ENCODE measurements at places on chromosomes 5 and 9. TPM values are rescaled to one million over a fixed set of nuclear protein-coding genes. Genes with fewer than 3 reads are reported as not detected.

DNA sequence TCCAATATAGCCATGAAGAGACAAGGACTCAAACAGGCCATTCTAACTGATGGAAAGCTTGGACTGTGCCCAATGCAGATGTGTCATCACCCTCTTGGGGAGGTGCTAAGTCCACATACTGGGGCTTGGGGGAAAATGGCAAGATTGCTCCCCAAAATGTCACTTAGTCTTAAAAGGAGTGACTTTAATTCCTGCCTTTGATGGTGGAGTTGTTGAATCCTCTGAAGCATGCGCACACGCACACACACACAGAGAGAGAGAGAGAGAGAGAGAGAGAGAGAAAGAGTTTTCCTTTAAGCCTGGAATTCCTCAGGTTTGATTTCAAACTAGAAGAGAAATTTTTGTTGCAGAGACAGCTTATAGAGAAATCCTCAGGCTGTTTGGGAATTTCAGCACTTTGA lies 161.9 kb upstream of the GAS1 start:
- no peak for DNase-seq

Gene NUTM2G
- total RNA-seq: not detected

DNA sequence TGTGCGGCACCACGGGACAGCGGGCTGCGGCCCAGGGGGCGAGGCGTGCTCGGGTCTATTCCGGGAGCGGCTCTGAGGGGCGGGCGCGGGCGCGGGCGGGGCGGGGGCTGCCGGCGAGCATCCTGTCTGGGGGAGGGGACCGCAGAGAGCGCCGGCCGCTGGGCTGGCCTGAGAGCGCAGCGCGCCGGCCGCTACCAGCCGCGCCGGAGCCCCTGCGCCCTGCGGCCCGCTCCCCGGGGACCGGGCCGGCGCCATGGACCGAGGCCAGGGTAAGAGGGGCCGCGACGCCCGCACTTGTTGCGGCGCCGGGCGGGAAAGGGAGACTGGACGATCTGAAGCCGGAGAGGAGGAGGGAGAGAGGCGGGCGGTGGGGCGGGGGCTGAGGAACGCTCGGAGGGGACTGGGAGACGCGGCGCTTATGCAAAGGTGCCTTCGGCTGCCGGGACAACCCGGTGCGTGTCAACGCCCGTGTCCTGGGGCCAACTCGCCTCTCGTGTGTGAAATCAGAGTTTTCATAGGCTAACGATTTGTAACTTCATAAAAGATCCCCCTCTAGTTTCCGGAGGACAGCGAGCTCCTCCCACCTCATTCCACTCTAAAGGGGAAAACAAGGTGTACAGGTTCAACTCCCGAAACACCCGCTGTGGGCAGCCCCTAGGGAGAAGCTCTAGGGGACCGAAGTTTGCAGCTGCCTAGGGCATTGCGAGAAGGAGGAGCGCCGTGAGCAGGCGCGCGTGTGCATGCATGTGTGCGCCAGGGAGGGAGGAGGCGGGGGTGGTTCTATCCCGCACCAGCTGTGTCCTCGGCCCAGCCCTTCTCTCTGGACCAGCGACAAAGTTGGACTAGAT lies at the start of gene AFAP1L1:
Gene AFAP1L1, plus strand, starts transcription at position 144 of the 848 bp plus-strand sequence. Its CDS starts 110 bp downstream, at position 254.
- DNase-seq: peak; percentile 35

Gene TGFBR1
- total RNA-seq: 97.4 TPM

Gene ORM2
- not detected for total RNA-seq

- no peak for DNase-seq
Observed at GRCh38 chr5:146302406-146302805, 36.2 kb upstream of the POU4F3 start.

Gene NOXA1
- not detected for total RNA-seq

- no peak for DNase-seq
Observed at GRCh38 chr9:23693374-23693773, 132.7 kb downstream of the ELAVL2 start.
